Heart left ventricle (tissue), 16 donors: ENCODE measurements at places on chromosomes 5 and 9.

DNA sequence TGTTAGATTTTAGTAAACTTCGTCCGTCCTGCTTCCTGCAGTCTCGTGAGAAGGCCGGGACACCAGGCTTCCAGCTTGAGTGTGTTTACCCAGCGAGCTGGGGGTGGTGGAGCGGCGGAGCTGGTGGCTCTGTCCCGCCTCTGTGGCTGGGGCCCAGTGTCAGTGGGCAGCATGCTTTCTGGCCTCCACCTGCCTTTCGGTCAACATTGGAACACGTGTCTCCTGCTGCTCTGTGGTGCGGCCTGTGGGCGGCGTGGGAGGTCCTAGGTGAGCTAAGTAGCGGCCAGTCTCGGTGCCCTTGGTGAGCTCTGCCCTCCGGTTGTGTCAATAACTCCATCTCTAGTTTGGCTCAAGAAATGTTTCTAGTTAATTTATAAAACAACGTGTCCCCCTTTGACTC, 125.9 kb downstream of the GADD45G start:
- no peak overlapping the region for H3K4me3 ChIP-seq
- no peaks in the 10 kb centered on the region for H3K27me3 ChIP-seq
- no peaks in the 10 kb centered on the region for H3K36me3 ChIP-seq
- H3K27ac ChIP-seq, result no peak overlapping the region

GRCh38 chr9:79641070-79641469, 69.3 kb downstream of the TLE4 start:
- no peak for DNase-seq
- H3K4me3 ChIP-seq, result no peak overlapping the region
- H3K36me3 ChIP-seq, result no peaks in the 10 kb centered on the region
- H3K27ac ChIP-seq, result no peak overlapping the region
- no peaks in the 10 kb centered on the region for H3K4me1 ChIP-seq

- no peak for DNase-seq
- H3K27me3 ChIP-seq, result no peaks in the 10 kb centered on the region
- no peak overlapping the region for H3K4me3 ChIP-seq
- H3K4me1 ChIP-seq, result peaks cover 6% of the 10 kb centered on the region
Observed at GRCh38 chr9:68996462-68996861, 17.5 kb downstream of the PRKACG start.

DNA sequence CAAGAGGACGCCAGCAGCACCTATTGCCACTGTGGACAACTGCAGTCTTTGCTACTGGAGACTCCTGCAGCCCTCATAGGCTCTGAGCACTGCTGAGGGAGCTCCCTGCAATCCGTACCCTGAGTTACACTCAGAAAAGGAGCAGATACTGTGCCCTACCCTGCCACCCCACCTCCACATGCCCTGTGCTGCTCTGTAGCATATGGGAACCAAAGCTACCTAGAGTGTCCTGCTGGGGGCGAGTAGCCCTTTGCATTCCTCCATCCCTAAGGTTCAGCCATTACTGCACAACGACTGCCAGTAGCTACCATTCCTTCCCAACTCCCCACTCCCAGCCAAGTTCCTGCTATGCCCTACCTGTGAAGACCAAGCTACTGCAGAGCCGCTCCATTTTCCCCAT, 90.2 kb upstream of the SNCAIP start:
- H3K4me3 ChIP-seq, result no peak overlapping the region
- DNase-seq, result no peak
- no peaks in the 10 kb centered on the region for H3K27me3 ChIP-seq

GRCh38 chr9:102974530-102974929, 20.6 kb upstream of the CYLC2 start:
- H3K36me3 ChIP-seq, result no peaks in the 10 kb centered on the region
- no peak for DNase-seq

- DNase-seq, result no peak
- H3K27ac ChIP-seq, result no peak overlapping the region
- no peaks in the 10 kb centered on the region for H3K4me1 ChIP-seq
- peaks cover 4% of the 10 kb centered on the region for H3K27me3 ChIP-seq
Observed at GRCh38 chr9:16205455-16205854, 652.6 kb downstream of the CCDC171 start.

DNA sequence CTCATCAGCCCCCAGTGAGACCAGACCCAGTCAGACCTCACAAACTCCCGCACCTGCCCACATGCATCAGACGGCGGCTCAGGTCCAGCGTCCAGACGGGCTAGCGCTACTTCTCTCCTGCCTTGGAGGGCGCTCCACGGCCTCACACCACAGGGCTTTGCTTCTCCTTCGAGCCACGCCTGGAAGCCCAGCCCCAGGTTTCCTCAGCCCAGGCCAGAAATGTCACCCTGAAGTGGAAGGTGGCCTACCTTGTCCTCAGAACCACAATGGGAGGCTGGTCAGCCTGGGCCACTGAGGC, 2.8 kb downstream of the NACC2 start:
- no peaks in the 10 kb centered on the region for H3K36me3 ChIP-seq
- peaks cover 77% of the 10 kb centered on the region for H3K4me1 ChIP-seq
- H3K27me3 ChIP-seq, result no peaks in the 10 kb centered on the region
- peak overlapping the region; percentile 98 for H3K27ac ChIP-seq
- H3K4me3 ChIP-seq, result no peak overlapping the region
- no peak for DNase-seq

GRCh38 chr9:20962536-20963225, 68.8 kb downstream of the HACD4 start:
- no peak overlapping the region for H3K4me3 ChIP-seq
- no peaks in the 10 kb centered on the region for H3K4me1 ChIP-seq
- peaks cover 2% of the 10 kb centered on the region for H3K36me3 ChIP-seq
- no peak overlapping the region for H3K27ac ChIP-seq

DNA sequence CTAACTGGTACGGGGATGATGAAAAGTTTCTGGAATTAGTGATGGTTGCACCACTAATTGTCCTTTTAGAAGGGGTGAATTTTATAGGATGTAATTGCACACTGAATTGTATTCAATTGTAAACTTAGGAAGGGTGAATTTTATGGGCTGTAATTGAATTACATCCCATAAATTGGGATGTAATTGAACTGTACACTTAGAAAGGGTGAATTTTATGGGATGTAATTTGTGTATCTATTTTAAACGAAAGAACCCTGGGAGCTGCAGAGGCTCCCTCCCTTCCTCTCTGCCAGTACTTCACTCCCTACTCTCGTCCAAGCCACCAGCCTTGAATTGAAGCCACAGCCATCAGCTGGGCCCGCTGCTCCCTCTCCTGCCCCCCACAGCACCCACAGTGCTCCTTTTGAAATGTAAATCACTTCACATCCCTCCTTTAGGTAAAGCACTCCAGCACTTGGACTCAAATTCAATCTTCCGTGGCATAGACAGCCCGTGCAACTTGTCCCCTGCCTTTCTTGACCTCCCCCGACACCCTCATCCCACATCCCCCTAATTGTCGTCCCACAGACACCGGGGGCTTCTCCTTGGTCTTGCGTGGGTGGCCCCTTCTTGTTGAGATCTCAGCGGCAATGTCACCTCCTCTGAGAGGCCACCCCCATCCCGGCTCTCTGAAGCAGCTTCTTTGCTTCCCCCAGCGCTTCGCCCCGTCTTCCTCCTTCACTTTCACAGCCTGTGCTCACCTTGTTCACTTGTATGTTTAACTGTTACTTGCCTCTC, 84.2 kb upstream of the HRH2 start:
- no peak overlapping the region for H3K4me3 ChIP-seq
- peaks cover 10% of the 10 kb centered on the region for H3K4me1 ChIP-seq
- DNase-seq, result no peak
- peak overlapping the region; percentile 38 for H3K27ac ChIP-seq

DNA sequence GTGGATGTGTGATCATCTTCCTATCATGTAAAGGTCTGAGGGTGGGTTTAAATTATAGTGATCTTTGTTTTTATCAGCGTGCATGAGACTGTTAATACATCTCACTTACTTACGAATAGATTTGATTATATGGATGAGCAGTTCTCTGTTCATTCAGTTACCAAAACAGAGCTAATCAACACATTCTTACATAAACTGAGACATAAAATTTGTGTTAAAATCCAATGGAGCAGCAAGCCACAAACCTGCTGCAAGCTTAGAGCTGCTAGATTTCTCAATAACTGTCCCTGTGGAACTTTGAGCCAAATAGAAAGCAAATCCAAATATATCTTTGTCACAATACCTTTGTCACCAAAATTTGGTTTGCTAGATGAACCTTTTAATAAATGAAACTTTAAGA, 50.1 kb downstream of the NUDT12 start:
- no peaks in the 10 kb centered on the region for H3K27me3 ChIP-seq
- H3K4me3 ChIP-seq, result no peak overlapping the region
- H3K4me1 ChIP-seq, result no peaks in the 10 kb centered on the region
- H3K36me3 ChIP-seq, result no peaks in the 10 kb centered on the region
- DNase-seq, result no peak

- peaks cover 5% of the 10 kb centered on the region for H3K36me3 ChIP-seq
- no peak overlapping the region for H3K4me3 ChIP-seq
- no peak for DNase-seq
- H3K27ac ChIP-seq, result no peak overlapping the region
- no peaks in the 10 kb centered on the region for H3K27me3 ChIP-seq
Observed at GRCh38 chr9:97365634-97366033, 46.3 kb upstream of the TDRD7 start.
